GM23248 (cell line): ENCODE measurements at places on chromosomes 13 and 19.

- no peaks in the 10 kb centered on the region for H3K27me3 ChIP-seq
- no peak overlapping the region for H3K27ac ChIP-seq
- H3K4me3 ChIP-seq = no peak overlapping the region
- no peak for DNase-seq
These were observed 55.8 kb downstream of the SMARCA4 start for GRCh38 chr19:11016631-11017030.

- H3K27me3 ChIP-seq = no peaks in the 10 kb centered on the region
- H3K4me1 ChIP-seq = 0 out of 2 replicates have a peak, but pooled peaks cover 3% of the 10 kb centered on the region
- no peak overlapping the region for H3K4me3 ChIP-seq
- H3K36me3 ChIP-seq = no peaks in the 10 kb centered on the region
- no peak overlapping the region for H3K27ac ChIP-seq
- no peak for DNase-seq
These were observed 38.8 kb downstream of the CARD8 start for GRCh38 chr19:48216933-48217332.

DNA sequence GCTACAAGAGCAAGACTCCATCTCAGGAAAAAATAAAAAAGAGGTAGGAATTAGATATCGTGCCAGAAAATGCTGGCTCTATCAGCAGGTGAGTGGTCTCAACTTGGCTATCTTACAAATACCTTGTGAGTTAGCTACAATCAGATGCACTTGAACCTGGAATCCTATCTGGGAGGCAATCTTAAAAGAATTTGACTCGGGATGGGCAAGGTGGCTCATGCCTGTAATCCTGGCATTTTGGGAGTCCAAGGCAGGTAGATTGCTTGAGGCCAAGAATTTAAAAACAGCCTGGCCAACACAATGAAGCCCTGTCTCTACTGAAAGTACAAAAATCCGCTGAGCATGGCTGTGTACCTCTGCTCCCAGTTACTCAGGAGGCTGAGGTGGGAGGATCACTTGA is 29.4 kb downstream of the NLRP2 start:
- no peak overlapping the region for H3K27ac ChIP-seq
- no peak overlapping the region for H3K4me3 ChIP-seq
- no peak for DNase-seq

DNA sequence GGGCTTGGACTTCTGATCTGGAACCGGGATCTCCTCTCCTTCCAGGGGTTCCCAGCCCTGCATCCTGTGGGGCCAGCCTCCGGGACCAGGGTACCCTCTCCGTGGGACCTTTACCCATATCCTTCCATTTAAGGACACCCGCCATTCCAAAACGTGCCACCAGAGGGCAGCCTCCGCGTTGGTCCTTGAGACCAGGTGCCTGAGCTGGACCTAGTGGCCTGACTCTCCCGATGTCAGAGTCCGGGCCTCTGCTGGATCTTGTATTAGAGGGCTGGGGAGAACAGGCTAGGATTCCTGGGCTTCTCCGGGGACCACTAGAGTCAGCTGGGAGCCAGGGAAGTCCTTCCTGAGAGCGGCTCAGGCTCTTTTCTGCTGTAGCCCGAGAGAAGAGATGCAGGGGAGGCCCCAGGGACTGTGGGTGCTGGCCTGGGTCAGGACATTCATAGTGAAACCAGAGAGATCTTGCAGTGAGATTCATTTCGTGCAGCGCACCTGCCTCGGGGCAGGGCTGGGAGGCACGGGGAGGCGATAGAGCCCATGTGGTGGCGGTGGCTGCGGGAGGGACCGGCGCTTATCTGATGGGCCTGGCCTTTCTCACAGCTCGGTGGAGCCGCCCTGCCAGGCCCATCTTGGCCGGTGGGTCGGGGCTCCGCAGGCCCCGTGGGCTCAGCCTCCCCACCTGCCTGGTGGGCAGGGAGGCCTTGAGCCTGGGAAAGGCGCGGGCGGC is 9.8 kb upstream of the SLC7A10 start:
- peaks cover under 1% of the 10 kb centered on the region; the same call in 1 of the 2 replicates for H3K27me3 ChIP-seq
- no peaks in the 10 kb centered on the region for H3K4me1 ChIP-seq
- no peaks in the 10 kb centered on the region for H3K36me3 ChIP-seq
- DNase-seq = peak; percentile 77
- no peak overlapping the region for H3K27ac ChIP-seq

DNA sequence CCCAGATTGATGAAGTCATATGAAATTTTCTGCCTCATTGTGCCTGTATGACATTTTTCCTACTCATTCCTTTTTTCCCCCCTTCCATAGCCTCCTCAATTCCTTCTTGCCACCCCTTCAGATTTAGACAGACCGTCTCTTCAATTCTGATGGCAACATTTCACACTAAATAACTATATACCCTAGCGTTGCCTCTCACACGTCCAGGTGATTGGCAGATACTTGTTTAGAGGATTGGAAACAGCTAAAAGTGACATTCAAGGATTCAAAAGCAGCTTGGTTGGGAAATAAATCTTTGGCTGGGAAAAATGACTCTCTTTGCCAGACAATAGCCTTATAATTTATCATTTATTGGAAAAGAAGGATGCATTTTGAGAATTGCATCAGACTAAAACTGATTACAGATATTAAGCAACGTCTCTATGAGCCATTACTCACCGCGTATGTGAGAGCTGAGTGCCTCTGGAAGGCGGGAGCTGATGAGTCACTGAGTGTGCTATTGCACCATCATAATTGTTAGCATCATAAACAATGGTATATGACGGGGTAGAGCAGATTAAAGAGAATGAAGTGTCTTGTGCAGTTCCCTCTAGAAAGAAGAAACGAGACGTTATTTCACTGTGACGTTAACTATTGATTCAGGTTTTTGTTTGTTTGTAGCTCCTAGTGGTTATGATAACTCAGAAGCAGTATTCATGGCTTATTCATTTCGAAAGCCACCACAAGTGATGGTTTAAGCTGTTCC is 61.1 kb upstream of the FAM216B start:
- no peaks in the 10 kb centered on the region for H3K36me3 ChIP-seq
- H3K4me1 ChIP-seq = peaks cover 18% of the 10 kb centered on the region
- peak; percentile 98 for DNase-seq
- no peaks in the 10 kb centered on the region for H3K27me3 ChIP-seq

DNA sequence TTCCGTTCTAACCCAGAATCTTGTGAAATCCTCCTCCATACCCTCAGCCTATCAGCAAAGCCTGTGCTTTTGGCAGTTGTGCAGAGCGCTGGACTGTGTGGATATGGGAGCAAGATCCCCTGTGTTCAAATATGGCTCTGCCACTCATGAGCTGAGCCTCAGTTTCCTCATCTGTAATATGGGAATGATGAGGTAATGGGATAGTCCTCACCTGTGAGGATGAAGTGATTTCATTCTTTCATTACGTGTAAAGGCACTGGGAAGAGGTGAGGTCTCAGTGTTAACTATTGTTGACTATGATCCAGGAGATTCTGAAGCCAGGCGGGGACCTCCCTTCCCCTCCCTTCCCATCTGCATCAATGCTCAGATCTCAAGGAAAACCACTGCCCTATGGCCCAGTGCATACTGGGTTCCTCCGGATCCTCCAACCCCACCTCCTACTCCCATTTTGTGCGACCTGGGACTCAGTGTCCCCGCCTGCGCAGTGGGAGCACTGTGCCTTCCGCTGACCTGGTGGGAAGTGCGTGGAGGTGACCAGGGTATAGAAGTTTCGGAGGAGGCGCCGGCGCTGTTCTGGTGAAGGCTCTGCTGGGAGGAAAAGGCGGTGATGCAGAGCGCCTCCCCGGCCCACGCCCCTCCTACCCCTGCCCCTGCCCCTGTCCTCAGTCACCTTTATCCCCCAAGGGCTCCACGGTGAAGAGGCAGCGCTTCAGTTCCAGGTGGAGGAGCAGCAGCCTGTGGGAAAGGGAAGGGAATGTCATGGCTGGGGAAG is 5.0 kb downstream of the FUZ start:
- no peak overlapping the region for H3K27ac ChIP-seq
- peaks cover 11% of the 10 kb centered on the region; the same call in 1 of the 2 replicates for H3K36me3 ChIP-seq
- H3K4me1 ChIP-seq = peaks cover 6% of the 10 kb centered on the region
- no peaks in the 10 kb centered on the region for H3K27me3 ChIP-seq

DNA sequence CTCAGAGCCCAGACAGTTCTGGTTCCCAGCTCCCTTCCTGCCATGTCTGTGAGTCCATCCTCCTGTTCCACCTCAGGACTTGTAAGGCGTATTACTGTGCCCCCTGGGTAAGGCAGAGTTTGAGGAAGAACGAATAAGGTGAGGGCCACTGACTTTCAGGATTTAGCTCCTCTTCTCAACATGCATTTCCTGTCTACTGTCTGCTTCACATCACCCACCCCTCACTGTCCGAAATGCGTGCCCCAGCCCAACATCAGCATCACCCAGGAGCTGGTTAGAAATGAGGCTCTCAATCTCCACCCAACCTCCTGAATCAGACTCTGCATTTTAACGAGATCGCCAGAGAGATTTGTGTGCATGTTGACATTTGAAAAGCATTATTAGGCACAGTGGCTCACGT is 44.4 kb downstream of the IRS2 start:
- H3K4me3 ChIP-seq = no peak overlapping the region
- no peaks in the 10 kb centered on the region for H3K36me3 ChIP-seq
- no peak overlapping the region for H3K27ac ChIP-seq
- DNase-seq = no peak

- peaks cover 6% of the 10 kb centered on the region; the same call in 1 of the 2 replicates for H3K4me1 ChIP-seq
- H3K27ac ChIP-seq = no peak overlapping the region
- no peak for DNase-seq
These were observed 18.6 kb downstream of the NDUFB7 start for GRCh38 chr19:14553042-14553938.

DNA sequence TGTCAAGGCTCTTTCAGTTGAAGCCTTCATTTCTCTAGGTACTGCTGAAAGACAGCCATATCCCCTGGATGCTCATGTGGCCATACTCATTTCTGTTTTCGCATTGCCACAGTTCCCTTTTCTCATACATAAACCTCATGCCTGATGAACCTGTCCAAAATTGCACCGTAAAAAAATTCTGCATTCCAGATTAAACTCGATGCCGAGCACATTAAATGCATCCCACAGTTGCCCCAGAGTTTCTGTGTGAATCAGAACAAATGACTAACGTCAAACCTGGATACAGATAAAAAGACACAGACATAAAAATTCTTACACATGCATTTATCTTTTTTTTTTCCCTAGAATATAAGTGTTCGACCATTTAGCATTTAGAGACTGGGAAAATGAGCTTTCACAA is 288.2 kb downstream of the COG6 start:
- no peak for DNase-seq
- H3K27me3 ChIP-seq = peaks cover 15% of the 10 kb centered on the region
- no peaks in the 10 kb centered on the region for H3K36me3 ChIP-seq

DNA sequence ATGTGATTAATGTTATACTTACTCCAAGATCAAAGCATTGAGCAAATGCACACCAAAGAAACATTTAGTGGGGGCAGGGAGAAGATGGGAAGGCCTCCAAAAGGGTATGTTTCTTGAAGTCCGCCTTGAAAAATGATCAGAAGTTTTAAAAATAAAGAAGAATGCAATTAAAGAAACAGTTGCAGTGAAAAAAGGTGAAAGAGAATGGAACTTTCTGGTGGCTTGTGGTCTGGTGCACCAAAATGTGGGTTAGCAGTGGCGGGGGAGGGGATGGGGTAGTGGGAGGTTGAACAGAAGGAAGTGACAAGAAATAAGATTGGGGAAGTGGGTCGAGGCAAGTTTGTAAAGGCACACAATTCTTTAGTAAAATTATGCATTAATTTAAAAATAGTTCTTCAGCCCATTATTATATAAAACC is 2.5 kb downstream of the LCP1 start:
- H3K27ac ChIP-seq = no peak overlapping the region
- peaks cover 25% of the 10 kb centered on the region for H3K27me3 ChIP-seq
- no peaks in the 10 kb centered on the region for H3K4me1 ChIP-seq
- no peaks in the 10 kb centered on the region for H3K36me3 ChIP-seq

DNA sequence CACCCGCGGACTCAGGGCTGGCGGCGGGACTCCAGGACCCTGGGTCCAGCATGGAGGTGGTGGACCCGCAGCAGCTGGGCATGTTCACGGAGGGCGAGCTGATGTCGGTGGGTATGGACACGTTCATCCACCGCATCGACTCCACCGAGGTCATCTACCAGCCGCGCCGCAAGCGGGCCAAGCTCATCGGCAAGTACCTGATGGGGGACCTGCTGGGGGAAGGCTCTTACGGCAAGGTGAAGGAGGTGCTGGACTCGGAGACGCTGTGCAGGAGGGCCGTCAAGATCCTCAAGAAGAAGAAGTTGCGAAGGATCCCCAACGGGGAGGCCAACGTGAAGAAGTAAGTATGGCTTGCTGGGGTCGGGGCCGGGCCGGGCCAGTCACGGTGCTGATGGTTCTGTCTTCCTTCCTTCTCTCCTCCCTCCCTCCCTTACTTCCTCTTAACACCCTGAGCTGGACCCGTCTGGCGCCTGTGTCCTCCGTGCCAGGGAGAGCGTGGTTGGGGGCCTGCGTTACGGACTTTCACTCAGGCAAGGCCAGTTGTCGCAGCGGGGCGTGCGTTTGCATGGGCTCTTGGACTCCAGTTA is 1.4 kb downstream of the STK11 start:
- H3K36me3 ChIP-seq = no peaks in the 10 kb centered on the region
- peak overlapping the region; percentile 64 for H3K27ac ChIP-seq
- peak overlapping the region; percentile 88 for H3K4me3 ChIP-seq
- no peak for DNase-seq
- H3K4me1 ChIP-seq = peaks cover 11% of the 10 kb centered on the region
- H3K27me3 ChIP-seq = no peaks in the 10 kb centered on the region

DNA sequence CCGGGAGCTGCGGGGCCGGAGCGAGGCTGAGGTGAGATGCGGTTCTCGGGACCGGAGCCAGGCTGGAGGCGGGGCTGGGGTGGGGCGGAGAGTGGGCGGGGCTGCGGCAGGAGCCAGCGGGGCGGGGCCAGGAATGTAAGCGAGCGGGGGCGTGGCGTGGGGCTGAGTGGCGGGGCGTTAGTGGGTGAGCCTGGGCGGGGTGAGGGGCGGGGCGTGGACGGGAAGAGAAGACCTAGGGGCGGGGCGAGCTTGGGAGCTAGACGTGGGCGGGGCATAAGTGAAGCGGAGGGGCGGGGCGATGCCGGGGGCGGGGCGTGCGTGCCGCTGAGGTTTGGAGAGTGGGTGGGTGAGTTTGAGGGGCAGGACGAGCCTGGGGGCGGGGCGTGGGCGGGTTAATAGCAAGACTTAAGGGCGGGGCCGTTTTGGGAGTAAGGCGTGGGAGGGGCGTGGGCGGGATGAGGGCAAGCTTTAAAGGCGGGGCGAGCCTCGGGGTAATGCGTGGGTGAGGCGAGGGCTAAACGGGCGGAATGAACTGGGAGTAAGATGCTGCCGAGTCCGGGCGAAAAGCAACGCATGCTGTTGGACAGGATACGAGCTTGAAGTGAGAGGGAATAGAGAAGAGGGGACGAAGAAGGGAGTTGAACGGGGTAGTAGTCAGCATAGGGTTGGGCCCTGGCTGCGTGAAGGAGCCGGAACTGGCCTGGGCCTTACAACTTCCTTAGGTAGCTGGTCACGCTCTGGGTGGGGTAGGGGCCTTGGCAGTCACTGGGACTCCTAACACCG is 572 bp downstream of the SNAPC2 start:
- H3K4me1 ChIP-seq = 0 out of 2 replicates have a peak, but pooled peaks cover 8% of the 10 kb centered on the region
- H3K27me3 ChIP-seq = no peaks in the 10 kb centered on the region
- no peaks in the 10 kb centered on the region for H3K36me3 ChIP-seq
- DNase-seq = peak; percentile 100
- H3K4me3 ChIP-seq = peak overlapping the region; percentile 80
- peak overlapping the region; percentile 84 for H3K27ac ChIP-seq

- peaks cover 39% of the 10 kb centered on the region for H3K36me3 ChIP-seq
- no peak overlapping the region for H3K4me3 ChIP-seq
- peaks cover 17% of the 10 kb centered on the region for H3K4me1 ChIP-seq
These were observed 79.2 kb downstream of the UBL3 start for GRCh38 chr13:29771247-29771646.

GRCh38 chr13:112996671-112997091 is 27.7 kb downstream of the MCF2L start:
- H3K27ac ChIP-seq = no peak overlapping the region
- peaks cover 11% of the 10 kb centered on the region for H3K27me3 ChIP-seq
- H3K4me1 ChIP-seq = no peaks in the 10 kb centered on the region
- no peaks in the 10 kb centered on the region for H3K36me3 ChIP-seq
- H3K4me3 ChIP-seq = no peak overlapping the region
